MV-4-11 (cell line): ENCODE measurements at places on chromosomes 16 and 17.

DNA sequence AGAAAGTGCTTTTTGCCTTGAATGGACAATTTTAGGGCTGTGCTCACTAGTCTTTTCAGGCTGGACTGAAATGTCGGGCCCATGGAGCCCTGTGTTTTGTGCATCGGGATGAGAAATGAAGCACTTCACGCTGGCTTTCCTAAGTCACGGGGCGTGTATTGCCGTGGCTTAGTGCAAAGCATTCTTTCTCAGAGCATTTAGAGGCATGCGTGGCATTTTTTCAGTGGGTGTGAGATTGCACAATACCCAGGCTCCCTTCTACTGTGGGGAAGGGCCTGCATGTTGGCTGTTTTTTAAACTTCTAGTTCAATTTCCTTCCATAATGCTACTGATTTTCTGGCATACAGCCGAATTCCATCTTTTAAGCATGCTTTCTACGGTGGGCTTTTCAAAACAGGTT is 12.6 kb upstream of the POLR3E start:
- DNase-seq = no peak

- no peak for DNase-seq
Measured at GRCh38 chr16:35523991-35524390, 2064.6 kb downstream of the TP53TG3F start.

GRCh38 chr16:2028620-2029220 is 2.0 kb downstream of the NHERF2 start:
- no peak for DNase-seq

- DNase-seq = no peak
Measured at GRCh38 chr17:78965491-78965924, 14.2 kb downstream of the LGALS3BP start.

GRCh38 chr16:67967958-67968399 is 458 bp downstream of the SLC12A4 start:
- DNase-seq = peak; percentile 34

DNA sequence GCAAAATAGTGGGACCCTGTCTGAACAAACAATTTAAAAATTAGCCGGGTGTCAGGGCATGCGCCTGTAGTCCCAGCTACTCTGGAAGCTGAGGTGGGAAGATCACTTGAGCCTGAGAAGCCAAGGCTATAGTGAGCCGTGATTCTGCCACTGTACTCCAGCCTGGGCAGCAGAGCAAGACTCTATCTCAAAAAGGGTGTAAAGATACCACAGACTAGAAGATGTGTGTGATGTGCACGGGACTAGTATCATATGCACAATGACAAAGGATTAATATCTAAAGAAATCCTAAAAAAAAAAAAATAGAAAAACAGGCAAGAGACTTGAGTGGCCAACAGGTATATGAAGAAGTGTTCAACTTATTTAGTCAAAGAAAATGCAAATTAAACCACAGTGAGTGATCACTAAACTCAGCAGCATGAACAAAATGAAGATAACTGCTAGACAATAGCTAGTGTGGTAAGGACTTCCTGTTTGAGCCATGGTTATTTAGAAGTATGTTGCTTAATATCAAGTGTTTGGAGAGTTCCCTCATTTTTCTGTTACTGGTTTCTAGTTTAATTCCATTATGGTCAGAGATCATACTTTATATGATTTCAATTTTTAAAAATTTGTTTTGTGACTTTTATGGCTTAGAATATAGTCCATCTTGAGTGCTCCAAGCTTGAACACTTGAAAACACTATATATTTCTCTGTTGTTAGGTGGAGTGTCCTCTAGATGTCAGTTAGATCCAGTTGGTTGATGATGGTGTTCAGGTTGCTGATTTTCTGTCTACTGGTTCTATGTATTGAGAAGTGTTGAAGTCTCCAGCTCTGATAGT is 14.7 kb upstream of the SLX4 start:
- DNase-seq = peak; percentile 82

- DNase-seq = peak; percentile 94
Measured at GRCh38 chr16:30724641-30725417, 23.4 kb upstream of the PHKG2 start.

DNA sequence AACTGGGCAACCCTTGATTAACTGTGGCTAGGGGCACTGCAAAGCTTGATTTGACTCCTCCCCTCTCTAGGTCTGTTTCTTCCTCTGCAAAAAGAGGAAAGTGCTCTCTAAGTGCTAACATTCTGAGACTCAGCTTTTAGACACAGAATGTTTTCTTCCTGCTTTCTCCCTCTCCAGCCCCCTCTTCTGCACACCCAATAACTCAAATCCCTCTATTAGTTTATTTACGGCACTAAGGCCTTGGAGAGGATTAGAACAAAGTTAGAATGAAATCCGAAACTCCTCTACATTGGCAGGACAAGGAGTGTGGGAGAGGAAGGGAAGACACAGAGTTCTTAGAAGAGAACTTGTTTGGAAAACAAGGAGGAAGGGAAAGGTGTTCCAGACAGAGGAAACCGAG is 3.3 kb upstream of the SBK1 start:
- DNase-seq = peak; percentile 16

DNA sequence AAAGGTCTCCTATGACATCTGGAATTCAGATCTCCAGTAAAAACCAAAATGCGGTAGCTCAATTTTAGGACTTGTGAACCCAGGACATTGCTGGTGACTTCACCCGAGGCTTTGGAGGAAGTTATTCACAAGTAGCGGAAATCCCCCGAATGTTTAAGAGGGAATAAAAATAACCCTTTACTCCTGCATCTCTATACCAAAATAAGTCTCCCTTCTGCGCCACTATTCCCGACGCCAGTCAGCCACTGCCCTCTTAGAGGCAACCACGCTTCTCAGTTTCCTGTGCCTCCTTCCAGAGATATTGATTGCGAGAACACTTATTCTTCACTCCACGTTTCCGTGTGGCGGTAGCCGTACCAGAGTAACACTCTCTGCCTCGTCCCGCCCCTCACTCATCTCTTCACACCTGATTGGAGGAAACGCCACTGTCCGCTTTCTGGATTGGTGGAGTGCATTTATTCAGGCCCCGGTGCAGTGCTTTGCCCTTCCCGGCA is 27.4 kb downstream of the EMP2 start:
- peak; percentile 90 for DNase-seq

- no peak for DNase-seq
Measured at GRCh38 chr17:39695089-39695474, 4.8 kb upstream of the ERBB2 start.

- DNase-seq = no peak
Measured at GRCh38 chr16:1066584-1067172, 5.9 kb upstream of the SSTR5 start.

GRCh38 chr16:363766-364490 is 6.4 kb downstream of the MRPL28 start:
- DNase-seq = no peak

DNA sequence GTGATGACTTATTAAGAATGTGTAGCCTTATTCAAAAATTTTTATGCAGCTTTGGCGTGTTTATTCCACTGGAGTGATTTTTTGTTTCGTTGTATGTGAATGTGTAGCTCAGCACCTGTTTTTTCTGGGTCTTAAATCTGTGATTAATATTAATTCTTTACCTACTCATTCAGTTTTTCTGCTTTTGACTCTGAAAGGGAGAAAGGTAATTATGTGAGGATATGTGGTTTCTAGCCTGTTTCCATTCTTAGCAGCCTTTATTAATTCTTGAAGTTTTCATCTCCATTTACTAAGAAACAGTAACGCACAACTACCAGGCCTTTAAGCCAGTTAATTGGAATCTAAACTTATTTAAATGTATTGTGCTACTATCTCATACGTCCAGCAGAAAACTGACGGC is 7.0 kb downstream of the HEATR3 start:
- no peak for DNase-seq
